ENCODE measurements at places on chromosomes 11 and 22.

- no peak for ATAC-seq
Observed at GRCh38 chr11:70335511-70335910, 62.8 kb upstream of the CTTN start.

DNA sequence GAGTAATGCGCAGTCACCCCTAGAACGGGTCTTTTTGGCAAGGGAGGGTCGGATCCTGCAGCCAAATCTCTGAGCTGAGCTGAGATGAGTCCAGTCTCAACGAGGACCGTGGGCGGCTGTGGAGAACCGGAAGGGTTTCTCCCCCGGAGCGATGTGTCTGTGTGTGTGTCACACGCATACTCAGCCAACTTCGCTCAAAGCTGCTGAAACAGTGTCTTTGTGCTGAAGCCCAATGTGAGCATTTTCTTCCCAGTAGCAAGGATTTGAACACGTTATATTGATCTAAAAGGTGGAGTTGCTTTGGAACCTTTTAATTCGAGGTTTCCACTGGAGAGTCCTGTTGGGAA, 1.4 kb upstream of the CELSR1 start:
- no peak for ATAC-seq

- ATAC-seq: no peak
Observed at GRCh38 chr22:40908895-40909294, 42.3 kb upstream of the RBX1 start.

DNA sequence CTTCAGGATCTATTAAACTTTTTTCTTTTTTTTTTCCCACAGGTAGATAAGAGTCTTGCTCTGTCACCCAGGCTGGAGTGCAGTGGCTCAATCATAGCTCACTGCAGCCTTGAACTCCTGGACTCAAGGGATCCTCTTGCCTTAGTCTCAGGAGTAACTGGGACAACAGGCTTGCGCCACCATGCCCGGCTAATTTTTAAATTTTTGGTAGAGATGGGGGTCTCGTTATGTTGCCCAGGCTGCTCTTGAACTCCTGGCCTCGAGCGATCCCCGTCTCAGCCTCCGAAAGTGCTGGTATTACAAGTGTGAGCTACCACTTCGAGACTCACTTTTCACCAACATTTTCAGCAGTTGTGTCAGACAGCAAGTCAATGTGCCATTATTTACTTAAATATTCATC, 962 bp downstream of the SIRT3 start:
- ATAC-seq: no peak

DNA sequence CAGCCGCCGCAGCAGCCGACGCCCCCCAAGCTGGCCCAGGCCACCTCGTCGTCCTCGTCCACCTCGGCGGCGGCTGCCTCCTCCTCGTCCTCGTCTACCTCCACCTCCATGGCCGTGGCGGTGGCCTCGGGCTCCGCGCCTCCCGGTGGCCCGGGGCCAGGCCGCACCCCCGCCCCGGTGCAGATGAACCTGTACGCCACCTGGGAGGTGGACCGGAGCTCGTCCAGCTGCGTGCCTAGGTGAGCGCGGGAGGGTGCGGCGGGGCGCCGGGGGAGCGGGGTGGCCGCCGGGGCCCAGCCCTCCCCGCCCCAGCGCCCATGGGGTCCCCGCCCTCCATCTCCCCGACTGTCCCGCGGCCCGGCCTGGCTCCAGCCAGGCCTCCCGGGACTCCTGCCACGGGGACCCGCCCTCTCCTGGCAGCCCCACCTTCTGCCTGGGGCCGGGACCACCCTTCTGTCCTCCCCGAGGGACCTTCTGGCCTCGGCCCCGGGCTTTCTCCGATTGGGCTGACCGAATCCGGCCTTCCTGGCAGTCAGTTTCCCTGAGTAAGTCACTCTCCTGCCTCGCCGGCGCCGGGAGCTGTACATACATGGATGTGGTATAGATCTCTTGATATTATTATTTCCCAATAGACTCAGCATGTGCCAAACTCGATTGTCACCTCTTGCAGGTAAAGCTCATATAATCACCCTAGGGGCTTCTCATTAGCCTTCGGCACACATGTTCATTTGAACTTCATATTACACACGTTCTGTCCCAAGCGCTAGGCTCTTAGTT, 720 bp downstream of the PACS1 start:
- ATAC-seq: peak; percentile 7

Data from SK-N-SH treated with all-trans-retinoic acid at 6 μM for 48 hours (cell line).